ENCODE measurements at places on chromosomes 7 and 10.

- DNase-seq, result no peak
Measured at GRCh38 chr7:28044825-28045224, 135.8 kb downstream of the JAZF1 start.

DNA sequence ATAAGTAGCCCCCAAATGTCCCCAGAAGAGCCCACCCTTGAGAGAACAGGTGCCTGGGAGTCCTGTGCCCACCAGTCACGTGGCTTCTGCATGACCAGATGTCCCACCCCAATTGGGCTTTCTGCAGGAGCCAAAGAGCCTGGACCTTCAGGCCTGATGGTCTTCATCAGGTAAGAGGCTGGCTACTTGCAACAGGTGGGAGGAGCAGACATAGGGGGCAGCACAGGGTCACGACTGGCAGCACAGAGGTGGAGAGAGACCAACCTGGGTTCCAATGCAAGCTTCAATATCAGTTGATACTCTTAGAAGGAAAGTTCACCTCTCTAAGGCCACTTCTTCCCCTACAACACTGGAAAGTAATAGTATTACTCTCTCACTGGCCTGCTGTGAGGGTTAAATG, 288.0 kb downstream of the ELMO1 start:
- no peak for DNase-seq

GRCh38 chr10:31612082-31612481, 293.1 kb downstream of the ZEB1 start:
- no peak for DNase-seq

DNA sequence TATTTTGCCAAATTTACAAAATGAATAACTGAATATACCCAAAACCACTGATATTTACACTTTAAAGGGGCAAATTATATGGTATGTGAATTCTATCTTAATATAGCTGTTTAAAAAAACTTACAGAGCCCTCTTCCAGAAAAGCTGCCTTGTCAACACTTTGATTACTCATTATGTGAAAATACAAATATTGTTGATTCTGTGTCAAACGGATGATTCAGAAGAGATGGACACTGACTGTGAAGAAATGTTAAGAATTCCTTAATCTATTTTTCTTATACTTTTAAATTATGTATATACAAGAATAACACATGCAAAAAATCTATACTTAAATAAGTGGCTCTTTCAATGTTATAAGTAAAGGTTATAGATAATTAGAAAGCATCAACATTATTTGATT, 41.5 kb downstream of the SMURF1 start:
- no peak for DNase-seq

DNA sequence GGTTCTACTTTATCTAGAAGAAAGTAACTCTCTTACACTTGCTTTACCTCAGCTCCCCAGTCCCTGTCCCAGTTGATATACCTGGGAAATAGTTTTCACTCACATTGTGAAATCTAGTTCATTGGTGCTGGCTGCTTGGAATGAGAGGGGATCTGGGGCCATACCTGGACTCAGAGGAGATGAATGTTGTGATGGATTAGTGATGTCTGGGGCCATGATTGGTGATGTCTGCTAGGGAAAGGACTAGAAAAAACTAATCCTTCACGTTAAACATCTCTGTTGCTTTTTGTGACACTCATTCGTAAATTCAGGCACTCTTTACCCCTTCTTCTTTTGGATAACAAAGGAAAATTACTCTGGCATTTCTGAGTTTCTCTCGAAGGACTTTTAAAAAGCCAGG, 152.4 kb downstream of the RAB11FIP2 start:
- no peak for DNase-seq

GRCh38 chr7:158606129-158606528, 18.5 kb upstream of the PTPRN2 start:
- DNase-seq, result no peak

- no peak for DNase-seq
Measured at GRCh38 chr7:154212861-154213260, 160.7 kb downstream of the DPP6 start.

DNA sequence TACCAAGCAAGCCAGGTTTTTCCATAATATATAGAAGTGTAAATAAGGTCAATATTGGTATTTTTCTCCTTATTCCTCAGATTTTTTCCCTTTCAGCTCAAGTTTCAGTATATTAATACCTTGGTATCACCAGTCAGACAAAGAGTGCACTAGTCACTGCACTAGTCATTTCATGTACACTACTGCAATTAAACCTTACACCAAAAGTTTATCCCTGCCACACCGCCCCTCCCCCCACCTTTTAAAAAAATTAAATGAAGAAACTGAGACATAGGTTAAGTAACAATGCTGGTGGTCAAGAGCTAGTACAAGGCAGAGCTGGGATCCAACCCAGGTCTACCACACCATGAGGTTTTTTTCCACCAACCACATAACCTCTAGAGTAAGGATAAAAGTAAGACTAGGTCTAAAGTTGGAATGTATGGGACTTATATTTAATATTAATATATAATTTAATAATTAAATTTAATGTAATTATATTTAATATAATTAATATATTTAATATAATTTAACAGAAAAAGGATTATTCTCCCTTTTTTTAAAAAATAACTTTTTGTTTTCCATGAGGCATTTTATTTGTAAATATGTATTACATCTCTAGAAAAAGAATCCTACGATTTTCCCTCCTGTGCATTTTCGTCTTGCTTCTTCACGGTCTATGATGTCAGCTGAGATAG, 68.5 kb downstream of the NT5C2 start:
- DNase-seq, result no peak

DNA sequence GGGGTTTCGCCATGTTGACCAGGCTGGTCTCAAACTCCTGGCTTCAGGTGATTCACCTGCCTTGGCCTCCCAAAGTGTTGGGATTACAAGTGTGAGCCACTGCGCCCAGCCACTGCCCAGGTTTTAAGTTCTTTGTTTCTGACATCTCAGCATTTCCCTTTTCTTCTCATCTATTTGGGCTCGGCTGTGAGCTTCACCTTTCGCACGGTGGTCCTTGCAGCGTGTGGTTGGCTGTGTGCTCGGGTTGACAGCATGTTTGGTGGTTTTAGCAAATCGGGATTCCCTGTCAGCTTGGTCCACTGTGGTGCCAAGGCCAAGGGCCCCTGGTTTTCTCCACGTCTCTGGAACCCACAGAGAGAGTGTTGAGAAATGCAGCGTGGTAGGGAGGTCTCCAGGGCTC, 138.8 kb downstream of the DNAJB6 start:
- no peak for DNase-seq

DNA sequence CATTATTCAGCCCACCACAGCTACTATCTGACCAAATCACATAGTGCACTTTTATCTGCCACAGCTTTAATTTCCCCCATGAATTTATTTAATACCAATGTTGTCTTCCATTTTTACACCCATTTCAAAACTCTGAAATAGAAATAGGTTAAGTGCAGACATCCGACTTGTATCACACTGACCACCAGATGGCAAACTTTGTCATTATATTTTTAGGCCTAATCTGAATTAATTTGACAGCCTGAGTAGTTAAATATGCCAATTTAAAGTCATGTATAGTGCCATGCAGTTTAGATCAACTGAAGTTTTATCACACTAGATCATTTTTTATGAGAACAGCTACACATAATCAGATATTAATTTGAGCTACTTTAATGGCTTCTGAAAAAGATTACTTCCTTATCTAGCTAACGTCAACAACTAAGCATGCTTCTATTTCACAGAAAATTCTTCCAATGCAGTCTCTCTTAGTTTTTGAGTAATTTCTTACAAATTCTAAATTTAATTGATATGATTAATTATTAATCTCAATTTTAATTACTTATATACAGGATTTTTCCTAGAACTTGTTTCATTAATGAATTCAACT, 566.4 kb downstream of the GFRA1 start:
- no peak for DNase-seq

DNA sequence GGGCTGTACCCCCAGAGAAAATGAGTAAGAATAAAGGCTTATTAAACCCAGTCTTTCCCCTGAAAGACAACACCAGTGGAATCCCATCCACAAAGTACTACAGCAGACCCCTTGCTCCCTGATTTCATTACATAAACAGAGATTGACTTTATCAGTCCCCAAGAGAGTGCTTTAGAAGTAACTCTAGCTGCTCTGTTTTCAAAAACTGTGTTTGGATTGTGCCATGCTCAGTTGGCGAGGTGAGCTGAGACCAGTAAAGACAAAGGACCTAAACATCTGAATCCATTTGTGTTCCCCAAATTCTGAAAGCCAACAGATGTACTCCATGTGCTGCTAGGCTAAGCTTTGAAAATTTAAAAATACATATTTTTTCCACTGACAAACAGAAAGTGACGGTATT, 127.0 kb downstream of the ATE1 start:
- no peak for DNase-seq

DNA sequence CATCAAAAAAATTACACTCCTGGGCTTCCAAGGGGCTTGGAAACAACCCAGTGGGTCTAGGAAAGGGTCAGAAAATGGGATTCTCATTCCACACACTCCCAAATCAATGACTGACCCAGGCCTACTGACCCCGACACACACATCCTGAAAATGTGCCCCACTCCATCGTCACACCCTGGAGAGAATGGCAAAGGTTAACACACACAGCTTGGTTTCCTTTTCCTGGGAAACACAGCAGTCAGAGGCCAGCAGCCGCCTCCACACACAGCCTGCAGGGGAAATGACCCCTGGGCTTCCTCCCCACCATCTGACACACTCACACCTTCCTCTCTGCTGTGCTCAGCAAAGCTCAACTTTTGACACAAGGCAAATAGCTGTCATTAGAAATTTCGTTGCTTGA, 42.9 kb downstream of the SH3PXD2A start:
- DNase-seq, result no peak

DNA sequence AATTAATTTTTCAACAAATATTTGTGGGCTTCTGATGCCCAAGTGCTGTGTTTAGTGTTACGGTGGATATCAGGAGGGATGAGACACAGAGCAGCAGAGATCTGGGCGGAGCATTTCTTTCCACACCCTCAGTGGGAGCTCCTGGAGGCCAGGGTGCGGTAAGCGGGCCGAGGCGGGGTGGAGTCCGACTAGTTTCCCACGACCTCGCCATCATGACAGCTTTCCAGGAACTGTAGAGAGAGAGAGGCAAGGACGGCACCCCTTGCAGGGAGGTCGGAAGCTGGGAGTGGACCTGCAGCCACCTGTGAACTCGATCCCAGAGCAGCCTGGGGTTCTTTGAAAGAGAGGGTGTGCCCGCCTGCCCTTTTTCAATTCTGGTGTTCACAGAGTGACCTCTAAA, 128.2 kb downstream of the ACTR3B start:
- DNase-seq, result no peak

GRCh38 chr7:115749924-115750323, 280.6 kb downstream of the TFEC start:
- no peak for DNase-seq

DNA sequence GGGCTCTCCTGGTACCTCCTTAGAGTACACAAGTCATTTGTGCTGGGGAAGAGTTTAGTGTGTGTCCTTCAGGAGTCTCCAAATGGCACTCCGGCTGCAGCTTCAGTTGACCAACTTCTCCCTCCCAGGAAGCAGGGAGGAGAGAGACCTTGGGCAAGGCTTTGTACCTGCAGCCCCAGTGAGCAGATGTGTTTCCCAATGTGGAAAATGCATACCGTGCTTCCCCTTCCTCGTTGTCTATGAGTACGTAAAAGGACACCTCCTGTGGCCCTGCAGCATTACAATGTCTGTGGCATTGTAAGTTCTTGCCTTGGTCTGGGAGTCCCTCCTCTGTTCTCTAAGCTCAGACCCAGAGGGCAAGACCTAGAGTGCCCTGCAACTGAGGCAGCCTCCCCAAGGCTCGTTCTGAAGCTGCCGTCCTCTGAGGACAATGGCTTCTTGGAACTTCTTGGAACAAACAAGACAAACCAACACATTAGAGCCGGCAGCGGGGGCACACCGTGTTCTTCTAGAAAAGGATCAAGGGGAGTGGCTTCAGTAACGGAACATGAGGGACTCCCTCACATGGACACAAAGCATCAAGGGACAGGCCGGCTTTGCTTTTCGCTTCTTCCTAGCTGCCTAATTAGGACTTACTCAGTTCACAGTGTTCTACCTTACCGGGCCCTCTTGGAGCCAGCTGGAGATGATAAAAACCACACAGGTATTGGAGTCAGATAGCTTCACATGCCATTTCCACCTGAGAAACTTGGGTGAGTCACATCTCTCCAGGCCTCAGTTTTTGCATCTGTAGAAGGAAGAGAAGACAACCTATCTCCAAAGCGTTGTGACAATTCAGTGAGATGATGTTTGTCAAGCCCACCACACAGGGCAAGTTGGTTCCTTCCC, 20.9 kb upstream of the PPA1 start:
- DNase-seq, result no peak

DNA sequence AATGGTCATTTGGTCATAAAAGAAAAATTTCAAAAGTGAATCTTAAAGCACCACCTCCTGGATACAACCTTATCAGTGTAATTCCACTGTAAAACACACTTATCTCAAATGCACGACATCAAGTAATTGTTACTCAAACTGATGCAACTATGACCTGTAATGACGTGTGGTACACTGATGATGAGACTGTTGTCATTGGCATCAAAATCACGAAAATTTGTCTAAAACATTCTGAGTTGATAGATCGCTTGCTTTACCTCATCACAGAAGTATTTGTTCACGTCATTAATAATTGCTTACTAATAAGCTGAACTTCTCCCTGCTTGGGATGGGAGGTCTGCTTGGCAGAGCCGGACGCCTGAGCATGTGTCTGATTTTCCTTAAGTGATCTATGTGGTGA, 221.8 kb upstream of the KLF6 start:
- DNase-seq, result no peak

- no peak for DNase-seq
Measured at GRCh38 chr7:12590559-12590958, 20.0 kb downstream of the SCIN start.

DNA sequence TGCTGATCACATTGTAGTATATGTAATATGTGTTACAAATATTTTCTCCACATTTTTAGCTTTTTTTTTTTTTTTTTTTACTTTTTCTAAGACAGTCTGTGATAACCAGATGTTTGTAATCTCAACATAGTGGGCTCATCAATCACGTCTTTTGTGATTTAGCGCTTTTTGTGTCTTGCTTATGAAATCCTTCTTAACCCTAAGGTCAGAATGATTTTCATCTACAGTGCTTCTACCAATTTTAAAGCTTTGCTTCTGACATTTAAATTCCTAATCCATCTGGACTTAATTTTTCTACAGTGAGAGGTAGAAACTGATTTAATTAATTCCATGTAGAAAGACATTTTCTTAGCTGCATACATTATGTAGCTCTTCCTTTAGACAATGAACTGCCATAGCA, 626.4 kb downstream of the TNS3 start:
- DNase-seq, result no peak

DNA sequence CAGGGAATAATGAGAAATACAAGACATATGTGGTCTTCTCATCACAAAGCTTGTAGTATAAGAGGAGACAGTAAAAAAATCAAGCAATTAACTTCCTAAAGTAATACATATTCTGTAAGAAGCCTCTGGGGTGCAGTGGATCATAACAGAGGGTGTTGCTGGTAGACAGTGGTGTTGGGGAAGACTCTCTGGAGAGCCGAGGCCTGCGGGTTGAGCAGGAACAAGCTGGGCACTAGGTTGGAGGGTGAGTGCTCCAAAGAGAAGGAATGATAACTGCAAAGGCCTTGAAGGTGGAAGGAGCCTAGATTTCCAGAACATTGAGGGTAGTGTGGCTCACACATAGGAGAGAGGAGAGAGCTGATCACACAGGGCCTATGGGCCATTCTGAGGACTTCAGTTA, 1.5 kb downstream of the GIMAP4 start:
- no peak for DNase-seq

Data from stimulated activated CD8-positive, alpha-beta memory T cell treated with anti-CD3 and anti-CD28 coated beads, Interleukin-12 subunit alpha, Interleukin-12 subunit beta, amount 100 ng/mL, for 1 hour (primary cell).